Pons (tissue), 1 donor: ENCODE measurements at places on chromosomes 7 and 10.

DNA sequence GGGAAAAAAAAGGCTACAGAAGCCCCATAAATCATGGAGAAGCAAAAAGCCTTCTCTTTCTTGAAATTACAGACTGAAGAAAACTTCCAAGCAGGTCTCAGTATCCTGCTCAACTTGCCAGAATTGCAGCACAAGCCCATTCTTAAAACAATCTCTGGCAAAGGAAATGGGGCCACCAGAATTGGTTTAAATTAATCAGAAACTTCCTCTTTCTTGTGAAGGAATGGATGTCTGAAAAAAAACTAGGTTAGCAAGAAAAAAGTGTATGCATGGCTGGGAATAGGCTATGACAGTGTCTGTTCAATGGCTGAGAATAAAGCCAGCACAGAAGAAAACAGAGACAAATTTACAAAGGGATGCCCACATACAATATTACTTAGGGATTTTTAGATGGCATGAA is 59.1 kb downstream of the TFEC start:
- peak; percentile 14 for DNase-seq

- no peak for DNase-seq
Observed at GRCh38 chr10:65275296-65275695, 1650.5 kb upstream of the LRRTM3 start.

DNA sequence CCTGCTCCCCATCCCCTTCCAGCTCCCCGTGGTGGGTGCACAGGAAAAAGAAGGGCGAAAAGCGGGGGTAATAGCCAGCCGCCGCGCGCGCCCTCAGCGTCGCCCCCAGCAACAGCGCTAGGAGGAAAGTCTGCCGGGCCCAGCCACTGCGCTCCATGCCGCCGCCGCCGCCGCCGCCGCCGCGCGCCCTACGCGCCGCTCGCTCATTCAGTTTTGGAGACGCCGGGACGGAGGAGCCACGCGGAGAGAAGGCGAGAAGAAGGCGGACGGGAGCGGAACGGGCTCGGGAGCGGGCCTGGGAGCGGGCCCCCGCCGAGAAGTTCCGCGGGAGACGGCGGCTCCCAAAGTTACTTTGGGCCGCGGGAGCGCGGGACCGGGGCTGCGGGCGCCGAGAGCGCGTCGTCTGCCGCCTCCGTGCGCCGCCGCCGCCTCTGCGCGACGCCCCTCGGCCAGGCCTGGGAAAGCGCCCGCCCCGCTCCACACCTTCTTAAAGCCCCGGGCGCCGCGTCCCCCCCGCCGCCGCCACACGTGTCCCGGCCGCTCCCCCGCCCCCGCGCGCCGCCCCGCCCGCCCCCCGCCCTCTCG is at the start of gene RELN:
TSS of gene RELN (minus strand) at position 459 of the 585 bp plus-strand sequence. CDS start at position 157, 302 bp downstream.
- DNase-seq = no peak

DNA sequence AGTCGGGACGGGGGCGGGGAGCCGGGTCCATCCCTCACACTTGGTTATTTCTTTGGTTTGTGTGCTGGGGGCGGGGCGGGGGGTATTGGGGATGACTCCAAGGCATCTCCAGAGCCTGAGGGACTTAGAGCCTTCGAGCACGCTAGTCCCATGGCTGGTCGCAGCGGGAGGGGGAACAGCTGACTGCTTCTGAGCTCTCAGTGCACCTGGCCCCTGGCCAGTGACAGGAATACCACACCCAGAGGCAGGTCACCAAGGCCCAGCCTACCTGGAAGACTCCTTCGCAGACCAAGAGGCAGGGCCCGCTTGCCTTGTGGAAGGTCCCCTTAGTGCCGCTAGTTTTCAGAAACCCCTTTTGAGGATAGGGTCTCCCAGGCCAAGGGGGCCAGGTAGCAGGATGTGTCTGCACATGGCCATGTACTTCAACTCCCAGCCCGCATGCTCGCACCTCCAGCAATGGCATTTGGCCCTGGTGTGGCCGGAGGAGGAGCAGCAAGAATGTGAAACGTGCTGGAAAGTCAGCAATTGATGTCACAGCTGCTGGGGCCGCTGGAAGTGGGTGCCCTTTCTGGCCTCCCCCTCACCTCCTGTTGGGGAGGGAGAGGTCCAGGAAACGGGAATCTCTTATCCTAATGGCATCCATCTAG is 40.3 kb downstream of the AGAP3 start:
- DNase-seq = no peak

DNA sequence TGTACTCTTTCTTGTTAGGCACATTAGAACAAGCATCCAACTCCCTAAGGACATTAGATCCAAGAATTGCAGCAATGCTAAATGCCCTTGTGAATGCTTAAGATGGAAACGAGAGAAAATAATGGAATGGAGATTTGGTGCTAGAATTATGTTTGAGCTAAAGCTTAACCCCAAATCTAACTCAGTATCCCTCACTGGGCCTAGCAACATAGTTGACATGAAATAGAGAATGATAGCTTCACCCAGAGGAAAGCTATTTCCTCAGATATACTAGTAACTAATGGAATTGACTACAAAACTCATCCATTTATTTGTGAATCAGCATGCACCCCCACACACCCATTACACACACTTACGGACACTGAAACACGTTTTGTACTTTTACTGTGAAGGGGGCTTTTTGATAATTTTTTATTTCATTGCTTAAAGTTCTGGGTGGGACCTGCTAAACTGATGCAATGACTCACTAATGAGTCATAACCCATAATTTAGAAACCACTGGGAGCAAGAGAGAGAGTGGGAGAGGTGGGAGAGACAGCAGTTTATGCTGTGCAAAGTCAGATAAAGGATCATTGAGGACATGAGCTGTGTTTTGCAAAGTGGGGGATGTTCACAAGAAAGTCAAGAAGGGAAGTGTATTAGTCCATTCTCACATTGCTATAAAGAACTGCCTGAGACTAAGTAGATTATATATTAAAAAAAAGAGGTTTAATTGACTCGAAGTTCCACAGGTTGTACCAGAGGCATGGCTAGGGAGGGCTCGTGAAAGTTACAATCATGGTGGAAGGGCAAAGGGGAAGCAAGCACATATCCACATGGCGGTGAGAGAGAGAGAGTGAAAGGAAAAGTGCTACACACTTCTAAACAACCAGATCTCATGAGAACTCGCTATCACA is 382.7 kb downstream of the SFMBT2 start:
- no peak for DNase-seq
